Skeletal muscle tissue (tissue), 5 donors: ENCODE measurements at places on chromosomes 6 and 20. TPM values are rescaled to one million over a fixed set of nuclear protein-coding genes. Genes with fewer than 3 reads are reported as not detected.

Gene TMEM217
- total RNA-seq, result under 0.01 TPM

Gene KLC4
- total RNA-seq, result 21.4 TPM

Gene MROH8
- 1.0 TPM for total RNA-seq

Gene SLC52A3
- not detected for total RNA-seq

Gene SEMG1
- total RNA-seq, result not detected

Gene MEA1
- 29.7 TPM for total RNA-seq

Gene NNAT
- 133 TPM for total RNA-seq

Gene OARD1
- 10.4 TPM for total RNA-seq

Gene SRPK1
- total RNA-seq, result 15.1 TPM
